ENCODE measurements at places on chromosomes 3 and 15.

DNA sequence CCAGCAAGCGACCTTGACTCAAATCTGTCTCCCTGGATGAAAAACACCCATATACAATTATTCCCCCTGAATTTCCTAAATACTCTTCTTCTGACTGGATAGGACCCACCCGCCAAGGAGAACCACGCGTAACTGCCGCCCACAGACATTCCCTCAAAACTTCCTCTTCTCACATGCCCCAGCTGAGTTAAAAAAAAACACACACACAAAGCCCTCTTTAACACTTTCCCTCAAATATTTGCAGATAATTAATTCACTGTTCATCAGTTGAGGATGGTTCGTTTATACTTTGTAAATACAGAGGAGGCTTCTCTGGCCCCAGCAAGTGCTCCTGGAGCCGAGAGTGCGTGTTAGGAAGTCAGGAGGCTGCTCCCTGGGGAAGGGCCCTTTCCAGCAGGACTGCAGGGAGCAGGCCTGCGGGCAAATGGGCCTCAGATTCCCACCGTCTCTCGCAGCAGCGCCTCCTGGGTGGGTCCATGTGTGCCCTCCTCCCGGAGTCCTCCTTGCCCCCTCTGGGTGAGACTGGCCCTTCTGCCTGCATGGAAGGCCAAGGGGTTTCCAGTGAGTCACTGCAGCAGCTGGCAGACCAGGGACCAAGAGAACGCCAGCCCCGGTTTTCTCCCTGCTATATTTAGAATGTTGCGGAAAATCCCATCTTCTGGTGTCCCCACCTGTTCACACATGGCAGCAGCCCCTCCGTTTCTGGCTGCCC lies 46.8 kb downstream of the MGLL start:
- DNase-seq, result peak; percentile 30

- DNase-seq, result no peak
Observed at GRCh38 chr3:27079427-27080257, 289.5 kb downstream of the NEK10 start.

DNA sequence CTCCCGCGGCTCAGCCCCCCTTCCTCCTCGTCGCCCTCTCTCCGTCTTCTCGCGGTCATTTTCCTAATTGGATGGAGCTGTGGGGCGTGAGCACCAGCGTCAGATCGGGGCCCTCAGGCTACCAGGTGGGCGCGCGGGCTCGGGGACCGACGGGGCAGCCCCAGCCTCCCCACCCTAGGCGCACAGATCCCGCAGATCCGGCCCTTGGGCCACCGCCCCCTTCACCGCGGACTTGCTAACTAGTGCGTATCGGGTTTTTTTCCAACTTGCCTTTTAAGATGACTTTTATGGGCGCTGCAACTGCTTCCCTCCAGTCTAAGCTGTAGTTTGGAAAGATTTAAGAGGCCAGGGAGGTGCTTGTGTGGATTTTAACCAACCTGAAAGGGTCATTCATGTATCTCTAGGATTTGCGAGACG lies 1.3 kb downstream of the ZNF710 start:
- peak; percentile 35 for DNase-seq

DNA sequence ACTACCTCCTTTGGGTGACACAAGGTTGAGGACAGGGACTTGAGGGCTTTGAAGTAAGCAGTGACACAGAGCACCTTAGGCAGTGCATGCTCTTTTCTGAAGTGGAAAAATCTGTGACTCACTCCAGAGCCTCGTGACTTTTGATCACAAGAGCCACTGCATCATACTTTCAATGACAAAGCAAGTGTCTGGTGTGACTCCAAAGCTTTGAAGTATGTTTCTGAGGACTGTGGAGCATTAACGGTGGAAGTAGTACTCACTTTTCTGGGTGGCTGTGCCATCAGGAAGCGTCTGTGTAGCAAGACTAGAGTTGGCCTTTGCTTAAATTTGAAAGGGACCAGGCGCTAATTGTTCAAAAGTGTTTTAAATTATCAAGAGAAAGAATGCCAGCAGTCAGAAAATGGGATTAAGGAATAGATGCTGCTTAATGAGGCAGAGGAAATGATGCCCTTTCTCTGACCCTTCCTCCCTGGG lies 210.7 kb upstream of the TRIM42 start:
- DNase-seq, result no peak

DNA sequence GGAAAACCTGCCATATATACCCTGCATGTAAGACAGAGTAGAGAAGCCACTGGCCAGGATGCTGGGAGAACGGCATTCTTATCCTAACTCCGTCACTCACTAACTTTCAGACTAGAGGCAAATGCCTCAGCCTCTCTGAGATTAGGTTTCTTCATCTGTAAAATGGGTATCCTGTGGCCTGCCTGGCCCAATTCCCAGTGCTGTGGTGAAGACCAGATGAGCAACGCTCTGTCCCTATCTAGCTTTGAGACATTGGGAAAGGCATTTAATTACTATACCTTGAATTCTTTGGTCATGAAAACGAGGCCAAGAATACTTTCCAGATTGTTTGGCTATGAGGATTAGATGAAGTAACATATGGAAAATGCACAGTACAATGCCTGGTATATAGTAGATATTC lies 35.9 kb downstream of the CEMIP start:
- DNase-seq, result no peak

DNA sequence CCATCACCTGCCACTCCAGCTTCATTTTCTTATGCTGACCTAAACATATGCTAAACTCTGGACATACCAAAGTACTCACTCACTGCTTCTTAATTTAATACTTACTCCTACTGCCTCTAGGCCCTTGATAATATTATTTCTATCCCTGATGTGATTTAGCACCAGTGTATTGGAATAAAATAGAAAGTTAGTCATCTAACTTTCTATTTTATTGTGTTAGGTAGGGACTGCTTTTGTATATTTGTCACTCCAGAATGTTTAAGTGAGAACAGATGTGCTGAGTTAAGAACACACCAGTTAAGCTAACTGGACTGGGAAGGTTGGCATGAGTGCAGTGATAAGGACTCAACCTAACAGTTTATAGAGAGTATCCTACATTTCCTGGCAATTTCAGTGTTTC lies 6.5 kb upstream of the CLDN16 start:
- DNase-seq, result no peak

DNA sequence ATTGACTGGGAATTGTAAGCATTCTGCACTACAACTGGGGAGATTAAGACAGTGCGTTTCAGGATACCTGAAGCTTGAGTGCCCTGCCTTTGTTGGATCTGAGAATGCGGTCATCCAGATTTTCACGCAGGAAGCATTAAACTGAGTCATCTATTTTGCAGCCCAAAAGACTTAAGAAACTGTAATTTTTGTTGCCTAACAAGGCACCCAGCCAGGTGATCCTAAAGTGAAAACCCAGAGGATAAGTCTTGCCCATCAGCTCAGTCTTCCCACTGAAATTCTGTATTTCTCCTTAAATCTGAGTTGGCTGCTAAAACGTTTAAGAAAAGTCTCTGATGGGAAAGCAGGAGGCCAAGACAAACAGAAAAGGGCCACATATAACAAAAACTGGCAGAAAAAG lies 242.5 kb upstream of the TMCO5A start:
- DNase-seq, result no peak

- DNase-seq, result no peak
Observed at GRCh38 chr3:99505200-99505599, 133.2 kb upstream of the COL8A1 start.

DNA sequence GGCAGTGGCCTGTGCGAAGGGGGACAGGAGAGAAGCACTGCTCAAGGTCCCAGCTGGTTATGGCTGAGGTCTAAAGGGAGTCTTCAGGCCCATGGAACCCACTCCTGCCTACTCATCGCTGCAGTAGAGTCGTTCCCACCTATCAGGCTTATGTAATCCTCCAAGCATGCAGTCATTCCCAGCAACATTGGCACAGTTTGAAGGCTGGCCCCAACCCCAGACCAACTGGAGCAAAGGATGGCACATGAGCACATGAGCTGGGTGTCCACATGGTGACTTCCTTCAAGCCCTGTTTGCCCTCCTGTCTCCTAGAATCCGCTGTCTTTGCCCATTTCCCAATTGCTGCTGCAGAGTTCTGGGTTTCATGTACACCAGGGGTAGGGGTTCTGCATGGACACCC lies 60.5 kb upstream of the FGD5 start:
- no peak for DNase-seq
